ENCODE measurements at places on chromosomes 1 and 21.

- no peak for DNase-seq
Observed at GRCh38 chr1:197763769-197764168, 11.5 kb downstream of the DENND1B start.

GRCh38 chr1:181383695-181384094, 99.6 kb upstream of the CACNA1E start:
- no peak for DNase-seq

GRCh38 chr1:43302721-43303470, 2.1 kb downstream of the TIE1 start:
- DNase-seq = no peak

- no peak for DNase-seq
Observed at GRCh38 chr1:162704673-162705424, 72.6 kb downstream of the DDR2 start.

DNA sequence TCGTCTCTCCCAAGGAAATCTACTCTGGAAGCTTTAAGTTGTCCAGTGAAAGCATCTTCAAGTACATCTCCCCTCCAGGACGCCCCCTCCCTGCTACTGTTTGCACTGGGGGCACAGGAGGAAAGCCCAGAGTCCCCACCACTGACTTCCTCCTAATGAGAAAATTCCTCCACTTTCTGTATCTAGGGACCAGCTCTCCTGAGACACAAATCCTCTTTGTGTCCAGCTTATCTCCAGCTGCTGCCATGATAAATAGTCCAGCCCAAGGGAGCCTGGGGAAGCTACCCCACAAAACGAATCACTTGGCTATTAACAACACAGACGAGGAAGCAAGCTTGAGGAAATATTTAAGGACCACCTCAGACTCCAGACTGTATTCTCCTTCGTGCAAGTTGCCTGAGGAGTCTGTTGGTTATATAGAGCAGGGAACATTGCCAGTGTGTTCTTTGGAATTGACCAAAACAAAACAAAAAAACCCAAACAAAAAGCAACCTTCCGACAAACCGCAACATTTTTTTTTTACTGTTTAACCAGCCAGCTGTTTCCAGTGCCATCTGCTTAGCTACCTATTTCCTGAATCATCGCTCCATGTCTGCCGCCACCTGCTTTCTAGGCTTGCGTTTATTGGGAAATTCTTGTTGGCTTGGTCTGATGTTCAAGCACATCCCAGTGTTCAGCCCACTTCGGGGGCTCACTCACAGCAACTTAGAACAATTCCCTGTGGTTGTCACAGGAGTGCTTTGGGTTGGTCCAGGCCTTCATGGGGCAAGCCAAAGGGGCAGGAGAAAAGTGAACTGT, 7.7 kb downstream of the C1orf226 start:
- no peak for DNase-seq

- no peak for DNase-seq
Observed at GRCh38 chr1:200179126-200179780, 151.7 kb downstream of the NR5A2 start.

- DNase-seq = no peak
Observed at GRCh38 chr1:96234299-96234698, 487.3 kb upstream of the PTBP2 start.

DNA sequence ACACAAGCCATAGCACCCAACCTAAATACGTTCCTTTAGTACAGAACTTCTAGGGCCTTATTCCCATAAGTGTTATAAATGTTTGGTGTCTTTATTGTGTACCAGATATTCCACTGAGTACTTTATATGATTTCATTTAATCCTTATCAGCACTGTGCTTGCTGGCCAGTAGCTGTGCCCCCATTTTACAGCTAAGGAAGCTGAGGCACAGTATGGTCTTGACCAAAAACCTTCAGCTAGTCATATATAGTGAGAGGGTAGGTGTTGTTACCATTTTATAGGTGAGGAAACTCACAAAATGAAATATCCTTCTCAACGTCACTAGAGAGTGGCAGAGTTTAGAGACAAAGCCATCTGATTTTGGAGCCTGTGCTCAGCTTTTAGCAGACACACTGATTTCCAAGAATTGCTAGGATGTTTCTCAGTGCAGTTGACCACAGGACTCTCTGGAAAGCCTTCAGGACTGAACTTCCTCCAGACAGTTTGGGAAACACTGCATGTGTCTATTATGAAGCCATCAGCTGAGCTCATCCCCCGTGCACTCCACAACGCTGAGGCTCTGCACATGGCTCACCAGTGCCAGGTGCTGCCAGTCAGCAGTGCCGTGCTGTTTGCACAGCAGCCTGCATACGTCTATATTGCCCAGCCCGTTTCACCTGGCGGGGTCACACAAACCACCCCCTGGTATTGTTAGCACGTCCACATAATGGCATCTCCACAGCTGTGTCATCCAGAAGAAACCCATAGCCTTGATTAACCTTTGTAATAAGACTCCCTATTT, 15.4 kb downstream of the NPPA start:
- no peak for DNase-seq

GRCh38 chr21:37060296-37060695, 12.6 kb downstream of the PIGP start:
- peak; percentile 75 for DNase-seq

DNA sequence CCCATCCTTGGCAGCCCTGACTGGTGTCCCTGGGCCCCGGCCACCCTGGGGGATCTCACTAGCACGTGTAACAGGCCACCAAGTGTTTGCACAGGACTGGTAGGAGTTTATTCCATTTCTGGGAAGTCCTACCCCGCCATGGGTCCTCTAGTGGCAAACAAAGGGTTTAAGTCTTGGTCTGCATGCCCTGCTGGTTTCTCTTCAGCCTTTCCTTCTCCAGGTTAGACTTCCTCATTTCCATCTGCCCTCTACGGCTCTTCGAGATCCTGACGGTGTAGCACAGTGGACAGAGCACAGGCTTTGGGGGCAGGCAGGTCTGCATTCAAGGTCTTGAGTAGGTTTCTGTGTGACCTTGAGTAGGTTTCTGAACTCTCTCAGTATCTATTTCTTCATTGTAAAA, 2.8 kb downstream of the AGTRAP start:
- DNase-seq = no peak

DNA sequence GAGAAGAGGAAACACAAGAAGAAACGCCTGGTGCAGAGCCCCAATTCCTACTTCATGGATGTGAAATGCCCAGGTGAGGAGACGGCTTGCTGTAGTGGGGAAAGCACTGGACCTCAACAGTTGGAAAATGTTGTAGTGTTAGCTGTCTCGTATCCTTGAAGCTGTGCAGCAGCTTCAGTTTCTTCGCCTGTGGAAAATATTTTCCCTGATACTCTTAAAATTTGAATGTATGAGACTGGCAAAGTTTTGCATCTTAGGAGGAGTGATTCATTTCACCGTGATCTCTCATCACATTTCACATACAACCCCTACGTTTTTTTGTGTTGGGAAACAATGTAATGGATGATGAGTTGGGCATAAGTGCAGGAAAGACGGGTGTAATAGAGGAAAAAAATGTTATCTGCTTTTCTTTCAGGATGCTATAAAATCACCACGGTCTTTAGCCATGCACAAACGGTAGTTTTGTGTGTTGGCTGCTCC, 629 bp downstream of the RPS27 start:
- DNase-seq = no peak

DNA sequence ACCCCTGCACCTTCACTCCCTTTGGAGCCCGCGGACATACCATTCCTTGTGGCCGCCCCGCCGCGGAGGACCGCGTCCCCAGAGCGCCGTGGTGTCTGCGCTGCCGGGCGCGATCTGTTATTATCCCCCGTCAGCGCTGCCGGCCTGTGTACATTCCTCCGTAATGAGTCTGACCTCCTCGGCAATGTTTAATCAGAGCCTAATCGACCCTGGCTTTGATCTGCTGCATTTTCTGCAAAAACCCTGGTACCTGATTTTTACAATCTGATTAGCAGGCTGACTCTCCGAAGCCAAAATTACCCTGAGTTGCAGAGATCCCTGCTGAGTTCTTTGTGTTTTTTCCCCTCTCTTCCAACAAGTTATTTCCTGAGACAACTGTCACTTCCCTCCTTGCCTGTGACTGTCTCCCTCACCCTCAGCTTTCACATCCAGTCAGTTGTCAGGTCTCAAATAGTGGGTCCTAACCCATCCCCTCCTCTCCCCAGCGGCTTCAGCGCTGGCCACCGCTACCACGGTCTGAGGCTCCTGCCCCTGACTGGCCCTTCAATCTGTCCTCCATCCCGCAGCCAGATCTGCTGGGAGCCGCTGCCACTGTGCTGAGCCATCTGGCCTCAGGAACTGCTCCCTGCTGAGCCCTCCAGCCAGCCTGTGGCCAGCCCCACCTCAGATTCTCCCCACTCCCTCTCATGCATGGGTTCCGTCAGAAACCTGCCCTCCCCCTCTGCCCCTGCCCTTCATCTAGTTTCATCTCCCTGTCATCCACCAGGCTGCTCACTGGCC, 53.5 kb downstream of the GLIS1 start:
- DNase-seq = no peak

- DNase-seq = no peak
Observed at GRCh38 chr21:45598666-45599065, 44.9 kb upstream of the PCBP3 start.

DNA sequence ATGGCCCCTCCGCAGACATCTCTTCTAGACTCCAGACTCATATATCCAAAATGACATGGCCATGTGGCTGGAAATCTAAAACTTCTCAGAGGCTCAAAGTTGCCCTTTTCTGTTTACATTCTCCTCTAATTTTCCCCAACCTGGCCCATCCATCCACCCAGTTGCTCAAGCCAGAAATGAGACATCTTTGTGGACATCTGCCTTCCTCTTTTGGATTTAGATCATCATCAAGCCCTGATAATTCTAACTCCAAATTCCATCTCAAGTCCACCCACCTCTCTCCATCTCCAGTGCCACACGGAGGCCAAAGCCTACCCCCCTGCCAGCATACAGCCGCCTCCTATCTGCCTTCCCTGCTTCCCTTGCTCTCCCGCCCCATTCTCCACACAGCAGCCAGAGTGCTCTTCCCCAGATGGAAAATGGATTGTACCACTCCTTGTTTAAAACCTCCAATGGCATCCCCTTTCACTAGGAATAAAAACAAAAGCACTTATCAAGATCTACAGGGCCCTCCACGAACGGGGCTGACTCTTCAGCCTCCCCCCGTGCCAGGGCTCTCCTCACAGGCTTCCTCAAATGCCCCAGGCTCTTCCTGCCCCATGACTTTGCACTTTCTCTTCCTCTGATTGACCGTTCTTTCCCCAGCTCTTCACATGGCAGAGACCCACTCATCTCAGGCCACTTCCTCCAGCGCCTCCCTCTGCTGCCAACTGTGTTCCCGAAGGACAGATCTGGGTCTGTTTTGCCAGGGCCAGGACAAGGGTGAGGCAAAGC, 40.1 kb downstream of the SYT6 start:
- no peak for DNase-seq

GRCh38 chr21:46022551-46023525, 41.3 kb downstream of the COL6A1 start:
- peak; percentile 55 for DNase-seq

GRCh38 chr1:55980582-55980981, 598.8 kb downstream of the PLPP3 start:
- DNase-seq = no peak
